ENCODE measurements at places on chromosomes 16 and 17.

DNA sequence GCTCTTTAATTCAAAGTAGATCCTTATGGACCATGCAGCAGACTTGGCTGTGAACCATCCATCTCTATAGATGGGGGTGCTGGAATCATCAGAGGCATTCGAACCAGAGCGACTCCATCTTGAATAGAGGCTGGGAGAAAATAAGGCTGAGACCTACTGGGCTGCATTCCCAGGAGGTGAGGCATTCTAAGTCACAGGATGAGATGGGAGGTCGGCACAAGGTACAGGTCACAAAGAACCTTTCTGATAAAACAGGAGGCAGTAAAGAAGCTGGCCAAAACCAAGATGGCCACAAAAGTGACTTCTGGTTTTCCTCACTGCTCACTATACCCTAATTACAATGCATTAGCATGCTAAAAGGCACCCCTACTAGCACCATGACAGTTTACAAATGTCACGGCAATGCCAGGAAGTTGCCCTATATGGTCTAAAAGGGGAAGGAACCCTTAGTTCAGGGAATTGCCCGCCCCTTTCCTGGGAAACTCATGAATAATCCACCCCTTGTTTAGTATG lies 89.2 kb upstream of the BRD7 start:
- no peak for DNase-seq

DNA sequence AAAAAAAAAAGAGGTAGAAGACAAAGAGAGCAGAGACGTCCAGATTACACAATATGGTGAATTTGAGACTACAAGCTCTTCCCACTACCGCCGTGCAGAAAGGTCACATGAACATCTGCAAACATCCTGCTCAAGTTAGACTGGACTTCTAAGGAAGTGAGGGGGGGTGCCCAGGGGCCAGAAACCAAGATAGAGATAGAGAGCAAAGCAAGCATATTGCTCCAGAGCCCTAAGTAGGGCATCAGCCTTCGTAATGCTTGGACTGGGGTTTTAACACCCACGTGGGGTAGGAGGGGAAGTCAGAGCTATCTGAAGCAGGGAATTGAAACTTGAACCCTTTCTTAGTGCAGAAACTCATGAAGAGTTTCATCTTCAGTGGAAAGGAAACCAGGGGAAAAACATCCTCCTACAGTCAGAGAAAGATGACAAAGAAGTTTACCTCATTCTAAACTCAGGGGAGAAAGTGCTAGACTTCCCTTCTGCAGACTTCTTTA lies 8.7 kb downstream of the CLEC19A start:
- peak; percentile 88 for DNase-seq

DNA sequence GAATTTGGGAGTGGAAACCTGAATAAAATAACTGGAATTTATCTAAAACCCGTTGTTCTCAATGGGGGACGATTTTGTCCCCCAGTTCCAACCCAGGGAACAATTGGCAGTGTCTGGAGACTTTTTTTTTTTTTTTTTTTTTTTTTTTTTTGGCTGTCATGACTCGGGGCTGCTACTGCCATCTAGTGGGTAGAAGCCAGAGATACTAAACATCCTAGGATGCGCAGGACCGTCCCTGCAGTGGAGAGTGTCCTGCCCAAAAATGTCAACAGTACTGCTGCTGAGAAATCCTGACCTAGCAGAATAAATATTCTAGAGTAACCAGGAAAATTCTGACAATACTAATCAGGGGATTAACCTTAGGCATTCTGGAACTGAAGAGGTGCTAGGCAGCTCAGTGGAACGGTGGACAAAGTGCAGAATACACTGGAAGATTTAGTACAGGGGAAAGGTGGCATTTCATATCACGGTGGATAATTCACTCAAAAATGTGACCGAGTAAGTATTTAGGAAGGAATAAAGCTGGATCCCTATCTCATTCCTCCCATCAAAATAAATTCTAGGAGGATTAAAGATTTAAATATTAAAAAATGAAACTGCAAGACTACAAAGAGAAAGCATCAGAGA lies 107.6 kb downstream of the SPECC1 start:
- DNase-seq: peak; percentile 65

GRCh38 chr17:4822835-4823234 lies 10.3 kb upstream of the MINK1 start:
- no peak for DNase-seq

GRCh38 chr17:77344038-77344437 lies 203.3 kb downstream of the SEC14L1 start:
- no peak for DNase-seq

DNA sequence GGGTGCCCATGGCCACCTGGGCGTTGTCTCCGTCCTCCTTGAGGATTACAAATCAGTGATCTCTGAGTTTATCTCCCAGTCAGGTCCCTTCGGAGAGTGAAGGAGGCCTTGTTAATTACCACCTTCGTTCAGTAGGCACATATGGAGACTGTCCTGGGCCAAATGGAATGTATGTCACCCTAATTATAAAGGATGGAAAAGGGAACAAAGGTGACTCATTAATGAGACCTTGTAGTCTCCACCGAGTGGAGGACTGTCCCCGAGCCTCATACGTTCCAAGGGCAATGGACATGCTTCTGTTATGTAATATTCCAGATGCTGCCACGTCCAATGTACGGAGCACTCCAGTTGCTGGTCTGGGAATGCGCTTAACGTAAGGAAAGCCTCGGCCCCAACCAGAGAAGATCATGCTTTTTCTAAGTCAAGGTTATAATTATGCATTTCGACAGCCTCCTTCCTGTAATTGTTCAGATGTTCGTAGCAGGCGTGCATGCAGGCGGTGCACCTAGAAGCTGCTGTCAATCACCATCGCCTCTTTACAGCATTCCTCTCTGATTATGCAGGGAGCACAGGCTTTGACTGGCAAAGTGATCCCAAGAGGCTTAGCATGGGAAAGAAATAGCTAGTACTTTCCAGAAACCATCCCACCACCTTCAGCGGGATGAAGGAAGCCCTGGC lies 22.4 kb upstream of the SEC14L1 start:
- no peak for DNase-seq

- DNase-seq: no peak
Measured at GRCh38 chr17:6627019-6627418, 13.5 kb downstream of the KIAA0753 start.

GRCh38 chr17:76918811-76919210 lies 50.6 kb downstream of the MGAT5B start:
- no peak for DNase-seq

- peak; percentile 34 for DNase-seq
Measured at GRCh38 chr17:51258756-51259563, 889 bp downstream of the MBTD1 start.

DNA sequence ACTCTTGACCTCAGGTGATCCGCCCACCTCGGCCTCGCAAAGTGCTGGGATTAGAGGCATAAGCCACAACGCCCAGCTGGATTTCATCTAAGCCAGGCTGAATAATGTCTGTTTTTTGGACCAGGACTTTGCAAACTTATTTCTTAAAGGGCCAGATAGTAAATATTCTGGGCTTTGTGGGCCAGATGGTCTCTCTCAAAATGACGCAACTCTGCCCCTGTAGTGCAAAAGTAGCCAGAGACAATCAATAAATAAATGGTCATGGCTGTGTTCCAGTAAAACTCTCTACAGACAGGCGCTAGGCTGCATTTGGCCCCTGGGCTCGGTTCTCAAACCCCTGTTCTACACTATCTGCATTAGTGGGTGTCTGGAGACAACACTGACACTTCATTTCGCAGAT lies 121.9 kb upstream of the CDH13 start:
- no peak for DNase-seq
